Activated CD4-positive, alpha-beta T cell treated with anti-CD3 and anti-CD28 coated beads, Interleukin-2, amount 10 ng/mL, durations not matched to agents 24 days and 14 days (primary cell): ENCODE measurements at places on chromosomes 5 and 9. TPM values are rescaled to one million over a fixed set of nuclear protein-coding genes. Genes with fewer than 3 reads are reported as not detected.

PTGS1 gene
- total RNA-seq, result 0.26 and 0.28 TPM in 2 replicates

AMBP gene
- total RNA-seq, result not detected in 2 replicates

GPR21 gene
- total RNA-seq, result 0.86 and 1.0 TPM in 2 replicates

FAF2 gene
- 42.8 and 43.9 TPM in 2 replicates for total RNA-seq

OLFM1 gene
- total RNA-seq, result 0.19 and 0.35 TPM in 2 replicates

WWC1 gene
- total RNA-seq, result 1.1 and 2.4 TPM in 2 replicates

IL13 gene
- total RNA-seq, result 231 and 239 TPM in 2 replicates
